ENCODE measurements at places on chromosomes 5 and 9.

DNA sequence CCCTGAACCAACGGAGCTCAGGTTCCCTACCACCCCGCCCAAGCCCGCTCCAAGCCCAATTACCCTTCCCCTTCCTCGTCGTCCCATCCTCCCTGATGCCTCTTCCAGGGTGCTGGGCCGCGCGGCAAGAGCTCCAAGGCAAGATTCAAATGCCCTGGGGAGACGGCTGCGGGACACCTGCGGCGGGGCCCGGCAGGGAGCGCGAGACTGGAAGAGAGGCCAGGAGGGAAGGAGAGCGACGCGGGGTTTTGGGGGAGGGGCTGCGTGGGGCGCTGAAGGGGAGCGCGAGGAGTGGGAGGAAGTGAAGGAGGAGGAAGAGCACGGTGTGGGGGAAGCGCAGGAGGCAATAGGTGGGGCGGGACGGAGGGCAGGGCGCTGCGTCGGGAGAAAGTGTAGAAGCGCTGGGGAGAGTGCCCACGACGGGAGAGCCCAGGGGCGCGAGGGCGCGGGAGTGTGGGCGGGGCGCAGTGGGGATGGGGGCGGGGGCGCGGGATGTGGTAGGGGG lies 975 bp upstream of the NXNL2 start:
- DNase-seq, result no peak

- no peak for DNase-seq
Measured at GRCh38 chr9:4097515-4097914, 202.4 kb downstream of the GLIS3 start.

- DNase-seq, result no peak
Measured at GRCh38 chr5:143749581-143750205, 62.3 kb upstream of the HMHB1 start.

DNA sequence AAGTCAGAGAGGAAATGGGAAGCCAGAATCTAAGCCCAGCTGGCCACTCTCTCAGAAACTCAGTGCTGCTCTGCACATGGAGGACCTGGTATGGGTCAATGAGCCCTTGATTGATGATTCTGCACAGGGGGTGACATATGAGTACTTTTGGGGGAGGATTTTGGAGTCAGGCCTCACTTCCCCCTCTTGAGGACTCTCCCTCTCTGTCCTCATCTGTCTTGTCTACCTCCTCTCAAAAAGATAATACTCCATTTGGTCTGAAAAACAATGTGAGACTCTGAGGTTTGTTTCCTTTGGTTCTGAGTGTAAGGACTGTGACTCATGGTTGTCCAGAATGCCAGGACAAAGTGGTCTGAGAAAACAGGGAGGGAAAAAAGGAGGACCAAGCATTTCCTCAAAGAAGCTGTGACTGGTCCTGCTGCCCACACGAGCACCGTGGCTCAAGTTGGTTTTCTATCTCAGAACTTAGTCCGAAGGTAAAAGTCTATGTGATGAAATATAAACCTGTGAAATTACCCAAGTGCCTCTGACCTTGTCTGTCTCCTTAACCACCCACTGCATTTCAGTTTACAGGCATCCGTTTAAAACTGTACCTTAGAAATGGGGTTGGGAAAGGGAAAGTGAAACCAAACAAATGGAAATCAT lies 11.1 kb downstream of the TTC39B start:
- DNase-seq, result no peak

DNA sequence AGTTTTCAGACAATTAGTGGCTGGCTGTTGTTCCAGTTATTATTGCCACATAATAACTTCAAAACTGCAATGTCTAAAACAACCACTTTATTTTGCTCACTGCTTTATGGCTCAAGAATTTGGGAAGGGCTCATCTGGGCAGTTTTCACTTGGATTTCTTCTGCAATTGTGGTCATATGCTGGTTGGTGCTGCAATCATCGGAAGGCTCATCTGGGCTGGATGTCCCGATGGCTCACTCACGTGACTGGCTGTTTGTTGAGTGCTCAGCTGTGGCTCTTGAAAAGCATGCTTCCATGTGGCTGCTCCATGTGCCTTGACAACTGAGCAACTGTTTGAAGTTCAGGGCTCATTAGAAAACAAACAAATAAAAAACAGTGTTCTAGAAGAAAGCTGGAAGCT lies 1032.5 kb downstream of the DTWD2 start:
- no peak for DNase-seq

DNA sequence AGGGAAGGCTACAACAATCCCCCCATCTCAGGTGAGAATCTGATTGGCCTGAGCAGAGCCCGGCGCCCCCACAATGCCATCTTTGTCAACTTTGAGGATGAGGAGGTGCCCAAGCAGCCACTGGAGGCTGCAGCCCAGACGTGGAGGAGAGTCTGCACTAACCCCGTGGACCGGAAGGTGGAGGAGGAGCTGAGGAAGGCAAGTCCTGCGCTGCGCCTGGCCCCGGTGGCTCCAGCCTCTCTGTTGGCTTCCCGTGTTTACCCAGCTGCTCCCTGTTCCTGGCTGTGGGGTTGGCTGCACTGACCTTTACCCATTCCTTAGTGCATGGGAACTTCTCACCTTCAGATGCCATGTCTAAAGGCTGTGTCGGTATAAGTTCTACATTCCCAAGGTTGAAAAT lies 11.0 kb upstream of the CEL start:
- DNase-seq, result peak; percentile 41

DNA sequence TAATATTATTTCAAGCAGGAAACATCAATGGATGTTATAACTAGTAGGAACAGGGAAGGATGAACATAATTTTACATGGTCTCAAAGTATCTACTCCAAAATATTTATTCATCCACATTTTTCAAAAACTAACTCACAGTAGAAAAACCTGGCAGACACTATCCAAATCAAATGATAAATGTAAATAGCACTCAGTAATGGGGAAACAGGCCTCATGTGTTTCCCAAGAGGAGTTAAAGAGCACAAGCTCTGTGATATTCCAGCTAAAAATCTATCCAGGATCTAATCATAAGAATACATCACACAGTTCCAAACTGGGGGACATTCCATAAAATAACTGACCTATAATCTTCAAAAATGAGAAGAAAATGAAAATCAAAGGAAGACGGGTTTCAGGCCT lies 443.1 kb downstream of the ZNF608 start:
- DNase-seq, result no peak

DNA sequence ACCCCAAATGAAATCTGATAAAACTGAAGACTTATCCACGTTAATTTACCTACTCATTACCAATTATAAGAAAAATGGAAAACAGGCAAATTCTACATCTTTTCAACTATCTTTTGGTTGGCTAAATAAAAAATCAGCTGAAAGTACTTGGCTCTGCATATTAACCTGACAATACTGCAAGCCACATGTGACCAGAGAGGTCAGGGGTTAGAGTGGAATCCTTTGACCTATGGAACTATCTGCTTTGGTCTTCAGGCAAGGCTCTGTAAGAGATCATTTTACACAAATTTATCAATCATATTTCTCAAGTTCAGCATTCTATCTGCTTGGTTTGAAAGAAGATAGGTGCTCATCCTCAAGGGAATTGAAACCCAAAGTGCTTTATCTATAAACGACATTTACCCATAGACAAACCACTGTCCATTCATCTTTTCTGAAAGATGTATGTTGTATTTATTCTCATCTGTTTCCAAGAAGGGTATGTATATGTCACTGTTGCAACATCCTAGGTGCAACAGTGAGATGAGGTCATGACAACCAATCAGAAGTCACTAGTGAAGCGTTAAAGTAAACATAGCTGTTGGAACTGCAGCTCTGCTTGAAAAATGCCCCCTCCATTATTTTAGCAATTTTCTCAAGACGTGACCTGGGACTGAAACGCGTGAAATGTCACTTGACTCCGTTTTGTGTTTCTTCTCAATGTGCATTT lies 144.9 kb upstream of the POU5F2 start:
- no peak for DNase-seq

- no peak for DNase-seq
Measured at GRCh38 chr9:14213504-14213903, 100.4 kb downstream of the NFIB start.

DNA sequence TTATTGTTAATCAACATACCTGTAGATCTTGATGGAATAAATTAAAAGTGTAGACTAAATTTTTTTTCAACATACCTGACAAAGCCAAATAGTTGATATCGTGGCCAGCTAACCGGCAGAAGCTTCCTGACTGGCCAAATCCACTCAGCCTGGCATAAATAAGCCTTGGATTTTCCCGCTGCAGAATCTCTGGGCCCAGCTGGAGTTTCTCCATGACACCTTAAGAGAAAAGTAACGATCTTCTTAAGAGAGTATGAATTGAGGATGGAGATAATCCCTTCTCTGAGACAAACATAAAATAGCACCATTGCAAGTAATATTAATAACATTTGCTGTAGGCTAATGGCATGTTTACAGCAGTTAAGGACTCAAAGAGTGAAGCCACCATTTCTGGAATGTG lies 2.2 kb downstream of the AMACR start:
- no peak for DNase-seq

Data from NCI-H2029 (cell line).